Posterior cingulate gyrus (tissue), 11 donors: ENCODE measurements at places on chromosomes 7 and 10.

- no peak for DNase-seq
Observed at GRCh38 chr10:122243550-122243949, 27.5 kb upstream of the BTBD16 start.

- DNase-seq = no peak
Observed at GRCh38 chr7:130723784-130724183, 10.2 kb downstream of the KLF14 start.

DNA sequence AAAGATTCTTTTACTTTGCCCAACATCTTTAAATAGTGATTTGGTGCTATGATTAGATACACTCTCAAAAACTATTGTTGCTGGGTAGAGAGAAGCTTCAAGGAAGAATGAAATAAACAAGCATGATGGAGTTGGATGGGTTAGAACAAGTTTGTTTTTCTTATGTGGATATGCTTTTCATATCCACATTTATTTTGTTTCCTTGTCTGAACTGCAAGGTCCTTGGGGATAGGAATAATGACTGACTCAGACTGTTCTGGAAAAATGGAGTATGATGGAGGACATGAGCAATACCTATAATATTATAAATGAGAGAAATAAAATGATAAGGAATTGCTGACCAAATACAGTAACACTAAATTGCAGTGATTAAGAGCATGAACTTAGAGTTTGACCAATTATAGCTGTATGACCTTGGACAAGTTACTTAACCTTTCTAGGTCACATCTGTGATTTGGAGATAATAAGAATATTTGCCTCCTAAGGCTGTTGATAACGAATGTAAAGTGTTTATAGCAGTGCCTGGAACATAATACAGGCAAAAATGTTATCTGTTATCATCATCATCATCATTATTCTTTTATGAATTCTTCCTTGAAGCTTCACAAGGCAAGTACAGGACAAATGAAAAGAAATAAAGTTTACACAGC lies 847.5 kb downstream of the LRMDA start:
- DNase-seq = no peak

DNA sequence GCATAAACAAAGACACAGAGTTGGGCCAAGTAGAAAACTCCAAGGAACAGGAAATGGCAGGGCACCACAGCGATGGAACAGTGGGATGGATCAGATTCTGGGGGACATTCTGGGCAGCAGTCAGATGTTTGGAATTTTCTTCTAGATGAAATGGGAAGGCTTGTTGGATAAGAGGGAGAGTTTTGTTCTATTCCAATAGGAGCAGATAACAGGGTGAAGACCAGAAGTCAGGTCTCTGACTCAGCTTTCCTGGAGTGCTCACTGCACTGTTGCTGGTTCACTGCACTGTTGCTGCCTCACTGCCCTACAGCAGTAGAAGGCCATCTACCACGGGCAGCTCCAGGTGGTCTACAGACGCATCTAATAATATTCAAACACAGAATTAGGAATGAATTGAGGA lies 135.6 kb downstream of the ATE1 start:
- DNase-seq = no peak

DNA sequence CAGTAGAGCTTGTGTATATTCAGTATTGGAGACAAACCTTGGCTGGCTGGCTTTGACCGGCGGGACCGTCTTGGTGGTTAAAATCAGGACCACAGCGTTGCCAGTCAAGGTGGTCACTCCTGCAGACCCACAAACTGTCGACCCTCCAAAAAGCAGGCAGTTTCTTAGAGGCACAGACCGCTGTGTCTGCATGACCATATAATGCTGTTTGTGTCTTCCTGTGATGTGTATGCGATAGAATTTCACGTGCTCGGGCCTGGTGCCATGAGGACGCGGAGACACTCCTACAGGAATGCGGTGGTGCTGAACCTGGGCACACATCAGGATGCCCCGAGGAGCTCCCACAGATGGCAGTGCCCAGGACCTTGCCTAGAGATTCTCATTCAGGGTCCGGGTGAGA lies 34.8 kb downstream of the BNIP3 start:
- DNase-seq = no peak

DNA sequence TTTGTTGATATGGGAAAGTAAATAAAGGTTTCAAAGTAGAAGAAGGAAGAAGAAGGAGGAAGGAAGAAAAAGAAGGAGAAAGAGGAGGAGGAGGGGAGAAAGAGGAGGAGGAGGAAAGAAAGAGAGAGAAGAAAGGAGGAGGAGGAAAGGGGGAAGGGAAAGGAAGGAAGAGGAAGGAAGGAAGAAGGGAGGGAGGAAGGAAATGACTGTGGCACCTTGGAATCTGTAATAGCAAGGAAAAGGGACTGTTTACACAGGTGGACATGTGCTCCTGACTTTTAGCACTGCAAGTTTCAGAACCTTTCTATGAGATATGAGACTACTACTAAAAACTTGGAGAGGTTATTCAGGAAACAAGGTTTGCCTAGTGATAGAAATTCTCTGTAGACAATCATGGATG lies 153.2 kb downstream of the BTAF1 start:
- no peak for DNase-seq
